ENCODE measurements at places on chromosomes 7 and 10.
A peak's percentile ranks its signal among the peaks of the same experiment; 100 is the strongest.

GRCh38 chr10:83075016-83075814, 1064.1 kb upstream of the GHITM start:
- no peak for DNase-seq

- DNase-seq: no peak
These were observed 106.1 kb upstream of the LRRTM3 start for GRCh38 chr10:66819691-66820090.

DNA sequence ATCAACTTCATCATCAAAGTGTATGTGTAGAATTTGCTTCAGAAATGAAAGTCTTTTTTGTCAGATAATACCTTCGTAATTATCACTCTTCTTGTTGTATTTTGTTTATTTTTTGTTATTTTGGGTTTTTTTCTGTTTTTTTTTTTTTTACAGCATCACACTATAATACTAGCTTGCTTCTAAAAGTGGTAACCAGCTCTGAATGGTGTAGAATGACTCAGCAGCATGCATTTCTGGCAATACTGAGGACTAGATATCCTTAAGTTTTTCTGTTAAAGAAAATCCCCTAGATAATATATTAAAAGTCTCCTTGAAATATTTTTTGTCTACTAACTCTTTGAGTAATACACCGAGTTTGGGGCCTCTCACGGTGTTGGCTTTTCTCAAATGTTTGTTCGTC, 109.1 kb downstream of the LMBR1 start:
- DNase-seq: no peak

DNA sequence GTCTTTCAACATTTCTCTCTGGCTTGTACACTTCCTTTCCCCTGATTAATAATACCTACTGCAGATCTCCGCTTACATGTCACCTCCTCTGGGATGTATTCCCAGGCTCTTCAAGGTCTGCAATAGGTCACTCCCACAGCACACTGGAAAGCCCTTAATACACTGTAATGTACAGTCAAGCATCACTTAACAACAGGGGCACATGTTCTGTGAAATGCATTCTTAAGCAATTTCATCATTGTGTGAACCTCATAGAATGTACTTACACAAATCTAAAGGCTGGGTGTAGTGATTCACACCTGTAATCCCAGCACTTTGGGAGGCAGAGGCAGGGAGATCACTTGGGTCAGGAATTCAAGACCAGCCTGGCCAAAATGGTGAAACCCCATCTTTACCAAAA, 1.9 kb downstream of the COX15 start:
- DNase-seq: no peak

DNA sequence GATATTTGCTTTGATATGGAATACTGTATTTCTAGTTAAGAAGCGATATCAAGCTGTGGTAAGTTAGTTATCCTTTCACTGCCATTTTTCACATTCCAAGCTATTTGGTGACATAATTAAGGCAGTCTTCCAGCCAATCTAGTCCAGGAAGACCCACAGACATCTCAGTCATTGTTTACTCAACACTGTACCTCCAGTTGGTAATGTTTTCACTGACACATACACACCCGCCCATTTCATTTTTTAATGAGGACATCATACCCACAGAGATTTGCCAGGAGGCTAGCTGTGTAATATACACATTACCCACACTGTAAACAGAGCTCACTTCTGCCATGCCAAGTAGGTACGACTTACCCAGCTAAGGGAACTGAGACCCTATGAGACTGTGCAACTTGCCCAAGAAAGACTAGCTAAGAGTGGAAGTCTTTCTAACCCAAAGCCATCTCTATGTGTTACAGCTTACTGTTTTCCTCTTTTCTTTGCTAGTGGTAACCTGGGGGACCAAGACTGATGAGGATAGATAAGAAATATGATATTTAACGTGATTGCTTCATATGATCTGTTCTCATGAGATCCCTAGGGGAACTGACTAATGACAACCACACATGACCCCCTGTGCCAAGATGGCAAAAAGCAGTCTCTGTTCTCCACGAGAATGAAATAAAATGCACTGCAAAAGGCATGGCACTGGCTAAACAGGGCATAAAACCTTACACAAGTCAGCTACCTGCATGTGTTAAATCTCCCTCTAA, 179.0 kb downstream of the DGKI start:
- no peak for DNase-seq

DNA sequence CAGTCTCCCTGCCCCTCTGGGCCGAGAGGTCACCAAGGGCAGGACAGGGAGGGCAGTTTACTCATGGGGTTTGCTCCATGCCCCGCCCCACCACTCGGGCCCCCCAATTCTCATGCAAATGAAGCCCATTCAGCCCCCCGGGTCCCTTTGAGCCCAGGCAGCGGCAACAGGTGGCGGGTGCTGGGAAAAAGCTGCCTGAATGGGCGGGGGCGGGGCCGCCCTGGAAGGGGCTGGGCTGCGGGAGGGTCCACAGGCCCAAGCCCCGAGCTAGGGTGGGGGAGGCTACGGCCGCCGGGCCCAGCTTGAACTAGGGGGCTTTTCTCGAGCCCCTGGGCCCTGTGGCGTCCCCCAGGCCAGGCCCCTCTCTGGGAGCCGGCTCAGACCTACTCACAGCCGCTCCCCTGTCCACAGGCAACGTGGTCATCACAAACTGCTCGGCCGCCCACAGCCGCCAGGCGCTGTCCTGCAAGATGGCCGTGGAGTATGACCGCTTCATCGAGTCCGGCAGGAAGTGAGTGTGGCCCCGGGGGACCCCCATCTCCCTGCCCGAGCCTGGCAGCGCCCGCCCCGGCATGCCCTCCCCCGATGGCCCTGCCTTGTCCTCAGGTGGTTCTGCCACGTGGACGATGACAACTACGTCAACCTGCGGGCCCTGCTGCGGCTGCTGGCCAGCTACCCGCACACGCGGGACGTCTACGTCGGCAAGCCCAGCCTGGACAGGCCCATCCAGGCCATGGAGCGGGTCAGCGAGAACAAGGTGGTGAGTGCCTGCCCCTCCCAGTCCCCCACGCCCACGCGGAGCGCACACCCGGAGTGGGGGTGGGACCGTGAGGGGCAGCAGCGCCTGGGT, 5.5 kb downstream of the LFNG start:
- DNase-seq: no peak

DNA sequence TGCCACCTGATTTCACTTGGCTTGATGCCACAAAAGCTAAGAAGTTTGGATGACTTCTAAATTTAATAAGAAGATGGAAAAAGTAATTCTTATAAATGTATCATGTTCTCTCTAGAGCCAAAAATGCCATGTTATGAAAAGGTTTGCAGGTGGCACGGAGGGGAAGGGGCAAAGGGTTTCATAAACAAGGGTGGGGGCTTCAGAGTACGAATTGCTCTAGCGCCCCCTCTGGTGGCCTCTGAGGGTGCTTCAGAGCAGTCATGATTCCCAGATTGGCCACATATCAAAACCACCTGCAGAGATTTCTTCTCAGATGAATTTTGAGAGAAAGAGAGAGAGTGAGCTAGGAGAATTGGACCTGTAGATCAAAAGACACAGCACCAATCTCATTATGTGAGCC, 208.6 kb upstream of the YAE1 start:
- DNase-seq: no peak

DNA sequence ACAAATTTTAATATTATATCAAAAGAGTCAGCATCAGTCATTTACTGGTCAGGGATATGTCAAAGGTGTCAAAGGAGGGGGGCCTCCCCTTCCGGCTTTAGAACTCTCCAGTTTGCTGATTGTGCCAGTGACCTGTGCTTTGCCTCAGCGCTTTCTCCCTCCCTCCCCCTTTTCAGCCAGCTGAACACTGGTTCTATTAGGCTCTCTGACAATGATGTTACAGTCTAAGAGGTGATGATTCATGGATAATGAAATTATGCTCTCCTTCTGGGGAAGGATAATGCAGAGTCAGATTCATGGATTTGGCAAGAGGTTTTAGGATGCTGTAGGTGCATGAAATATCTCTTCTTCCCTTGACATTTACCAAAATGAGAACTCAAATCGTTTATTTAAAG, 6.1 kb downstream of the LRRTM3 start:
- no peak for DNase-seq

DNA sequence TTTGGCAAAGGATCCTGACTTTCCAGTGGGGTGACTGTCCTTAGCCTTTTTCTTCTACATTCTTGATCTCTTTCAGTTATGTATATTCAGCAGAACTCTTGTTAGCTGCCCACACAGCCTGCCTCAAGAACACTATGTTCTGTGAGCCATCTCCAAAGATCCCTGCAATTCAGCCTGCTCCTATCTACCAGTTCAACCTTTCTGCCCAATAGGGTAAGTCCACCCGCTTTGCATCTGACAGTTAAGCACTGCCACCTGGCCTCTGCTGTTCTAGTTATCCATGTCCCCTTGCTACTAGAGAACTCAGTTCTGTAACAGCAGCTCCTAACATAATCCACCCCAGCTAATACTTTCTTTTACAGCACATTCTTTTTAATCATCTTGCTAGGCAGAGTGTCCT, 13.5 kb downstream of the OR9A2 start:
- DNase-seq: no peak

DNA sequence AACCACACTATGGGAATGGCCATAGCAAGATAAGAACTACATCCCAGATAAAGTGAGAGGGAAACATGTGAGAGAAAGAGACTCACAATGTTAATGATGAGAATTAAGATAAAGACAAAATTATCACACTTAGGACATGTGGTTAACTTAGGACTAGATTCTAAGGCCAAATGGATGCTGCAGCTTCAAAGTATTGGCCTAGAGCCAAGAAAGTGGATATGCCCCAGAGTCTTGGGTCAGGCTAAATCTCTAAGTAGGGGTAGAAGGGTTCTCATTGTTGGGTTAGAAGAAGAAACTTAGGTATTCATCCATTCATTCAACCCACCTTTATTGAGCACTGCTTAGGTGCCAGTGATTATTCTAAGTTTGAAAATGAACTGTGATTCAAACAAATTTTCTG, 818.0 kb downstream of the PHTF2 start:
- no peak for DNase-seq

GRCh38 chr7:143885951-143886350, 16.0 kb downstream of the TCAF1 start:
- DNase-seq: no peak

DNA sequence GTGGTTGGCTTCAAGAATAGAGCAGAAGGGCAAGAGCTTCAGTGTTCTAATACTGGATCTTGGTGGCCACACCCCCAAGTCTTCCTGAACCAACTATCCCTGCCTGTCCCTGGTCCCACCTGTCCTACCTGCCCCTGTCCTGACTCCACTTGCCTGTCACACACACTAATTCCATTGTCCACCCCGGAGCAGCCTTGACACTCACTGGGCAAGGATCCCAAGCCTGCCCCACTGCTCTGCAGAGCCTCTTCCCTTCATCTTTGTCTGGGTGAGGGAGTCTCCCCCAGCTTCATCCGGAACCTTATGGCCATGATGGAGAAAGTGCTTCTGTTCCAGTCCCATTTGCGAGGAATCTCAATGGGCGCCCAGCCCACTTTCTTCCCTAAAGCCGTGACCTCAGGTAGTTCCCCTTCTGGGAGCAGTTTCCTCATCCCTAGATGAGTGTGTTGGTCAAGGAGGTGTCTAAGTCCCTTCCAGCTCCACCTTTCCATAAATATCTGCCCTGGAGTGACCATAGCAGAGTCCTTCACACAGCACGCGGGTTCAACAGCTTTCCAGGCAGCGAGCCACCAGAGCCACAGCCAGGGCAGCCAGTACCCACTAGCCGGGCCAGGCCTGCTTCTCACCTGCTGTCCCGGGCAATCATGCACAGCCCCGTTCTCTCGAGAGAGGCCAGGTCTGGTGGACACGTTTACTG, 61.5 kb downstream of the VIPR2 start:
- DNase-seq: no peak

- peak; percentile 19 for DNase-seq
These were observed 595.9 kb downstream of the KCNMA1 start for GRCh38 chr10:77041636-77042258.

GRCh38 chr7:131995324-131995723, 438.9 kb upstream of the PODXL start:
- no peak for DNase-seq

GRCh38 chr10:48494611-48495010, 110.3 kb downstream of the ARHGAP22 start:
- no peak for DNase-seq

- DNase-seq: peak; percentile 19
These were observed 466.1 kb downstream of the PARD3 start for GRCh38 chr10:34348917-34349485.

GRCh38 chr7:2510130-2510776, 9.3 kb upstream of the LFNG start:
- no peak for DNase-seq

DNA sequence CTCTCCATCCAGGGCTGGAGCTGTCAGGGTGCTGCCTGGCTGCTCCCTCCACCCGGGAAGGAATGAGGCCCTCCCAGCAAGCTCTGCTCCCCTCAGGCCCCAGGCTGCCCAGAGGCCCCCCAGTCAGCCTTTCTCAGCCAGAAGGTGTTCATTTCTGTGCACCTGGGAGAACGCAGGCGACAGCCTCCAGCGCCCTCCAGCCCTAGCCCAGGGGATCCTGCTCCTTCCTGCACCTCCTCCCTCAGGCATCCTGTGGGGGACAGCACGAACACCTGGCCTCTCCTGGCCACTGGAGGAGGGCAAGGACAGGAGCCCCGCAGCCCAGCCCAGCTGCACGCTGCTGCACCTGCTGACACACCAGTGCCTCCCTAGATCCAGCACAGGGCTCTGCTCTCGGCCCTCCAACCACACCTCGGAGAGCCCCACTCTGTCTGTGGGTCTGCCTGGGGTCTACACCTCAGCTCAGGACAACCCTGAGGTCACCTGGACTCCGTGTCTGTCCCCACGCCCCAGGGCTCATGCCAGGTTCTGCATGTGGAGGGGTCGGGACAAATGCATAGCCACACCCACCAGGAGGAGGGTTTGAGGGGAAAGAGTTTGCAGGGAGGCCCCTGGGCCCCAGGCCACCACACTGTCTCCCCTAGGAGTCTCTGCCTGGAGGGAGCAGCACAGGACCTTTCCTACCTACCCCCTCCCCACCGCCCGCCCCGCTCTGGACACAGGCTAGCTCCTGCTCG, 7.4 kb upstream of the PWWP2B start:
- peak; percentile 10 for DNase-seq

DNA sequence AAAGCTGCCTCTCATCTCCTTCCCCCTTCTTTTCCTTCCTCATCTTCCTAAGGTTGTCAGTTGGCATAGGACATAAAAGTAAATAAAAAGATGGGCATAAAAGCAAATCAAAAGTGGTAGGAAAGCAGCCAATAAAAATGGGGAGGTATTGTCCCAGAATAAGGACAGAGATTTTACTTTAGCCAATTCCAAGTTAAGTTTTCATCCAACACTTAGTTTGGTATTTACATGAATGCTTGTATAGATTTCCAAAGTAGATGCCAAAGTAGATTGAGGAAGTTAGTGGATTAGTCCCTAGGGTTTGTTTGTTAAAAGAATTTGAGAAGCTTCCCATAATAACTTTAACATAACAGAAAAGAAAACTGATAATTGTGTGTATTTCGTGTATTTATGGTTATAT, 33.7 kb downstream of the HDAC9 start:
- DNase-seq: no peak

DNA sequence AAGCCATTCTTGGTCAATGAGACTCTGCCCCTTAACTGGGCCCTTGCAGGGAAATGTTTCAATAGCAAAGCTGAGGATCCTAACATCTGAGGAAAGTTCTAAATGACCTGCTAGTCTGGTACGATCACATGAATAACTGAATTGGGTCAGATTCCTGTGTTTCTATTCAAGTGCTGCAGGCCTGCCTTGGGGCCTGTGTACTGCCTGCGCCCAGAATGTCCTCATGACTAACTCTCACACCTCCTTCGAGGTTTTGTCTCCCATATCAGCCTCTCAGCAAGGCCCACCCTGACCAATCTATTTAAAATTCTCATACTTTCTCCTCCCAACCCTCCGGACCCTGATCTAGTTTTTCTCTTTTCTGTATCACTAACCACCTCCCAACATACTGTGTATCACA, 4.4 kb downstream of the JAZF1 start:
- DNase-seq: no peak

- no peak for DNase-seq
These were observed 185.6 kb downstream of the C7orf25 start for GRCh38 chr7:42726066-42726785.
